ENCODE measurements at places on chromosomes 1 and 21.

DNA sequence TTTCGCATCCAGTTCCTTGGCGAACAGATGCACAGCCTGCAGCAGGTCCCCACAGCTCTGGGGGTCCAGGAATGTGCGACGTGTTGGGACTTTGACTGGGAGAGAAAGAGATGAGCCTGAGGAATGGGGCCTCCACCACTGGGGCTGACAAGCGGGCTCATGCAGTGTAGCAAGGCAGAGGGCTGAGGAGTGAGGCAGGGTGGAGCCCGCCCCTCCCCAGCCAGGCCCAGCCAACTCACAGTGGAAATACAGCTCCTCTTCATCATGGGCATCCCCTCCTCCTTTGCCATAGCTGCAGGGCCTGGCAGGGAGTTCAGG lies 30.7 kb downstream of the CDCA8 start:
- DNase-seq: no peak

DNA sequence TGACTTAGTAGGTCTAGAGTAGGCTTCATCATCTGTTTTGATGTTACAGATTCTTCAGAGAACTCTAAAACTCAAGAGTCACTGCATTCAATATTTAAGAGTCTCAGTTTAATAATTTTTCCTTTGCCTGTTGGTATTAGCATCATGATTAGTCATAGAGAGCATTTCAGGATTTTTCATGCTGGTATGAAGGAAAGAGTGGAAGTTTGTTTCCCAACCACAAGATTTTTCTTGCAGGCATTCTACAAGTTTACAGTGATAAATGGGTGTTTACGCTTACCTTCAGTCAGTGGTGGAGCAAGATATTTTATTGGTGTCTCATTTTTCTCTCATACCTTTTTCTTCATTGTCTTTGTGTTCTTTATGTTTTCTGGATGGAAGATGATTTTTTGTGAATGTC lies 58.4 kb upstream of the MYOCOS start:
- no peak for DNase-seq

DNA sequence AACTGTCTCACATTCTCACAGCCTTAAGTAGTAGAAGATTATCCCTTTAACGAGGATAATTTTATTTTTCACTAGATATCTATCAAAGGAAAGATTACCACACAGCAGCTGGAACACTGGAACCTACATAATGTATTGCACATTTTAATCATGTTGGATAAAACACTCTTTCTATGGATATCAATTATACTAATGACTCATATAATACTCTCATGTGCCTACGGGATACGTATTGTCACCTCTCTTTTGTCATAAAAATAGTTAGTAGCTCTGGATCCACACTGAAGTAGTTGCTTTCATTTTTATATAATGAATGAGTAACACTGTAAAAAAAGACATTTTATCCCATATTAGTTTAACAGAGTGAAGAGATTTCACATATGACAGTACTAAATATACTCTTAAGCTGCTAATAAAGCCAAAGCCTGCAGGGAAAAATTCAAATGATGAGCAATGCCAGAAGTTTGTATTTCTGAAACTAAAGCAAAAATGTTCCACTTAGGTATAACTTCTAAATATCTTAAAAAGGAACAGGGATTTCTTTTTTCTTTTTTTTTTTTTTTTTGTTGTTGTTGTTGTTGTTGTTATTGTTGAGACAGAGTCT lies 408.7 kb upstream of the PKN2 start:
- no peak for DNase-seq

GRCh38 chr1:198773523-198773922 lies 134.7 kb downstream of the PTPRC start:
- DNase-seq: no peak

All from WTC11 (cell line).